ENCODE measurements at places on chromosomes 7 and 10. TPM values are rescaled to one million over a fixed set of nuclear protein-coding genes. Genes with fewer than 3 reads are reported as not detected.

ITIH2 gene
- 7.6 TPM for total RNA-seq

C10orf67 gene
- 1.2 TPM for total RNA-seq

CYP3A4 gene
- total RNA-seq = not detected

CALML5 gene
- not detected for total RNA-seq

UCMA gene
- not detected for total RNA-seq

NUPR2 gene
- 3.0 TPM for total RNA-seq

C10orf62 gene
- total RNA-seq = 0.23 TPM

KAT6B gene
- 108 TPM for total RNA-seq

ERVW-1 gene
- not detected for total RNA-seq

PILRA gene
- total RNA-seq = 1.2 TPM

HDAC9 gene
- total RNA-seq = 68.3 TPM

CHRM2 gene
- 23.3 TPM for total RNA-seq

ZNF488 gene
- 1.6 TPM for total RNA-seq

ACTR3C gene
- 4.6 TPM for total RNA-seq

LBX1 gene
- not detected for total RNA-seq

MYOF gene
- total RNA-seq = 5.5 TPM

ATP6V0E2 gene
- 211 TPM for total RNA-seq
